ENCODE measurements at places on chromosomes 12 and 14.
A peak's percentile ranks its signal among the peaks of the same experiment; 100 is the strongest.

GRCh38 chr14:58189176-58189575 lies 10.8 kb upstream of the ACTR10 start:
- no peak for DNase-seq

DNA sequence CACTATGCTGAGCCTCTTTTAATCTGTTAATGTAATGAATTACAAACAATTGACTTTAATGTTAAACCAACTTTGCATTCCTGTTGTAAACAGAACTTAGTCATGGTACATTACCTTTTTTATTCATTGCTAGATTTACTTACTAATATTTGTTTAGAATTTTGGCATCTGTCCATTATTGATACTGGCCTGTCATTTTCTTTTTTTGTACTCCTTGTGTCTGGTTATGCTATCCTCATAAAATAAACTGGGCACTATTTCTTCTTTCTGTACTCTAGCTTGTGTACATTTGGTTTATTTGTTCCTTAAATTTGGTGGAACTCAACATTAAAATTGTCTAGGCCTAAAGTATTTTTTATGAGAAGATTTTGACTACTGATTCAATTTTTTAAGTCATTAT lies 32.1 kb downstream of the SPATA7 start:
- no peak for DNase-seq

- DNase-seq: no peak
Observed at GRCh38 chr12:127127897-127128296, 1139.1 kb upstream of the TMEM132C start.

GRCh38 chr14:106530423-106531107 lies 1004.2 kb downstream of the TMEM121 start:
- no peak for DNase-seq

GRCh38 chr14:71339650-71340415 lies 432.6 kb downstream of the PCNX1 start:
- no peak for DNase-seq

GRCh38 chr14:99481745-99482099 lies 513 bp downstream of the CCNK start:
- DNase-seq: peak; percentile 13

DNA sequence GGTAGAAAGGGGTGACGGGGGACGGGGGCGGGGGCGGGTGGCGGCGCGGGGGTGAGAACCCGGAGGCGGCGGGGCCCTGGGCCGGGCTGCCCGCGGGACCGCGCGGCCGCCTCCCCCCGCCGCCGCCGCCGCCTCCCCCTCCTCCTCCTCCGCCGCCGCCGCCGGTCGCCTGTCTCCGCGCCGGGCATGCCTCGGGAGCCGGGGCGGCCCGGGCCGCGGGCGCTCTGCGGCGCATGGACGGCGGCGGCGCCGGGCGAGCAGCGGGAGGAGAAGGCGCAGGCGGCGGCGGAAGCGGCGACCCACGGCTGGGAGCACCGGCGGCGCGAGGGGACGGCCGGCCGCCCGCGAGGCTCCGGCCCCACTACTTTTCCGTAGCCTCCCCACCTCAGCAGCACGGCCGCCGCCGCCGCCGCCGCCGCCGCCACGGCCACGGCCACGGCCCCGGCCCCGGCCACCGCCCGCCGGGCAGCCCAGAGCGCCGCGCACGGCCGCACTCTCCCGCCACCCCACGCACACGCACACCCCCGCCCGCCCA lies at the start of gene NPAS3:
NPAS3 (plus strand) TSS at position 161 of the 535 bp plus-strand sequence.
- no peak for DNase-seq

GRCh38 chr12:94427501-94428381 lies 31.9 kb downstream of the CEP83 start:
- peak; percentile 94 for DNase-seq

DNA sequence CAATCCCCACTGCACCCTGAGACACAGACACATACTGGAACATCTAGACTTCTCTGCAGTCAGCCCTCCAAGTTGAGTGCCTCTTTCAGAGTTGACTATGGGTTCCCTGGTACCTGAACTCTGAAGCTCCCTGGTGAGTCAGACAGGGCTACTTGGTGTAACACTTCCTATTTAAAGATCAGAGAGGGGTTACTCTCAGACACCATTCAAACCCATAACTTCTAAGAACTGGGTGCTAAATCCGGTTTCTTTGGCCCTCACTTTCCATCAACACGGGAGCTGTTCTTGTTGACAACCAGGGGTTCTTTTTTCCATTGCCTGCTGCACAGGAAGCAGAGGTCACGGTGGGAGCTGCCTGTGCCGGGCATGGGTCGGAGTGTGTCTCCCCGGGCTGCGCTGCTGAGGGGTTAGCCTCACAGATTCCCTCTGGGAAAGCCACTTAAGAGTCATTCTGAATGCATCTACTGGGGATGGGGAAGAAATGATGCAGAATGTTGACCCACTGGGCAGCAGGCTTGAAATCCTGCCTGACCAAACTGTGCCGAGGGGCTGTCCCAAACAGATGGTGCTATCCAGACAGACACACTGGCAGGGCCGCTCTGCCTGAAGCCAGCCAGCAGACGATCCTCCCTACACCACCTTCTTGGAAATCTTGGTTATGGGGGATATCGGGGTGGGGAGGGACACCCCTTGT lies 74.1 kb downstream of the PITPNM2 start:
- no peak for DNase-seq

- DNase-seq: peak; percentile 64
Observed at GRCh38 chr12:12327802-12328201, 22.2 kb downstream of the MANSC1 start.

DNA sequence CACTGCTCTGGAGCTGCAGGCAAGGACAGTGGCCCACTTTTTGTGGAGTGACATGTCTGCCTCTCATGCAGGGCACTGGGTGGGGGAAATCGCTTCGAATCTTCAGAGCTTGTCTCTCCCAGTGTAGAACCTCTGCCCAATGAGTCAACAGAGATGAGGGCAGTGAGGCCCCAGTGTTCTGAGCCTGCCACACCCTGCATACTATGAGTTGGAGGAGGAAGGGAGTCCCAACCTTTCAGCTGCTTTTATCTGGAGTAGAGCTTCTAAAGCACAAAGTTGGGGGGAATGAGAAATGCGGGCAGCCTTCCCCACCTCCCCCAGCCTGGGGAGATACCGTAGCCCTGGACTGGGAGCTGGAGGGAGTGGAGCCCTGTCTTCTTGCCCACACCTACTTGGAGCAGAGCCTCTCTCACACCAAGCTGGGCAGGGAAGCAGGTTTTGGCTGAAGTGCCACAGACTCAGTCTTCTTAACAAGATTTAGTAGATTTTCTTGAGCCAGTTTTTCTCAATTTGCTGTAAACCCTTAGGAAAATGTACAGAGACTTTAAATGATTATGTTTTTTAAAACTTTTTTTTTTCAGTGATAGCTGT lies 159.1 kb downstream of the ADGRD1 start:
- DNase-seq: no peak

DNA sequence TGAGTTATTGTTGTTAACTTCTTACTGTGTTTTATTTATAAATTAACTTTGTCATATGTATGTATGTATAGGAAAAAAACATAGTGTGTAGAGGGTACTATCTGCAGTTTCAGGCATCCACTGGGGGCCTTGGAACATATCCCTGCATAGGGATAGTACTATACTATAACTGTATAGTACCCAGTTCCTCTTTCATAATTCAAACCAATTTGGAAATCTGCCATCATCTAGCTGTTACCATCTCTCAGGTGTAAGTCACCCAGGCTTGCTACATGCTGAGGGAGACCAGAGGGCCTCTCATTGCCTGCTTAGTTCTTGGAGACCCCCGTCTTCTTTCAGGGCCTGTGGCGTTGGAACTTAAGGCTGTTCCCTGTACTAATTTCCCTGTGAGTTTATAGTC lies 12.9 kb upstream of the DCD start:
- no peak for DNase-seq

GRCh38 chr12:121537814-121538698 lies 42.8 kb downstream of the KDM2B start:
- DNase-seq: no peak

- no peak for DNase-seq
Observed at GRCh38 chr12:19398376-19399363, 40.6 kb upstream of the AEBP2 start.

GRCh38 chr12:38872156-38872555 lies 33.2 kb downstream of the CPNE8 start:
- DNase-seq: no peak

DNA sequence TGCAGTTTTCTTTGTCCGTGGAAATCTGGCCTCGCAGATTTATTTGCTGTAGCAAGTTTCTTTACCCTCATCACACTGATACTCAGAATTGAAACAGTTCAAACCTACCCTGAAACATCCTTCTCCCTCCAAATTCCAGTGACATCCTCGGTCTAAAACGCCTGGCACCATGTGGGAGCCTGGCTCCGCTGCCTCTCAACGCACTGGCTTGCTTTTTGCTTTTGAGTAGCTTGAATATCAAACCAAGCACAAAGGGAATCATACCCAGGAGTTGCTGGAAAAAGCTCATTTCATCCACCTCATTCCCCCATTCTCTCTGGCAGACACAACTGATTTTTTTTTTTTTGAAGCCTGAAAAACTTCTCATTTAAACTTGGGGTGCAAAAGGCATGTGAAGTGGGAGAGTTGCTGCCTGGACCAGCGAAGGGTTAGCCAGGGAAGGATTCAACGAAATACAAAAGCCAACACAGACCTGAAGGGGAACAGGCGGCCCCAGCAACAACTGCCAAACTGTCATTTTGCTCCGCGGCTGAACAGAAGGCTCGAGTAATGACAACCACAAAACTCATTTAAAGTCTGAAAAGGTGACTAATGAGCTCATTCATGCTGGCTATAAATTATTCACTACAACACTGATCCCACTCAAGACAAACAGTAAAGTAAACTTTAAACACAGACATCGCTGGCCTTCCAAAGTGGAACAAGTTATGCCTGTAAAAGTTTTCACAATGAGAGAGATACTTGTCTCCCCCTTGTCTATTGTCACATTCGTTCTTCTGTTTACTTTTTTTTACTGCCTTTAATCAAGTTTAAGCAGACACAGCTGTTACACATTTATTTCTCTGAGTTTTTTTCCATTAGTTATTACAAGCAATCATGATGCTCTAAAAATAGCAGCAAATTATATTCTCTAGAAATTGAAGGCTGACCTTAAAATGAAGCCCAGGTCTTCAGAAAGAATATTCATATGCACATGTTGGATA lies 12.5 kb upstream of the FOXN3 start:
- peak; percentile 68 for DNase-seq

- peak; percentile 9 for DNase-seq
Observed at GRCh38 chr14:101056446-101056845, 152.9 kb upstream of the RTL1 start.

- peak; percentile 41 for DNase-seq
Observed at GRCh38 chr14:53591816-53592215, 364.8 kb downstream of the BMP4 start.

- no peak for DNase-seq
Observed at GRCh38 chr12:106119301-106119700, 19.5 kb downstream of the NUAK1 start.

- DNase-seq: no peak
Observed at GRCh38 chr12:26871985-26872384, 39.0 kb upstream of the ITPR2 start.

GRCh38 chr12:66288121-66288520 lies 14.2 kb upstream of the HELB start:
- DNase-seq: no peak

GRCh38 chr12:3020850-3021435 lies 56.2 kb upstream of the TSPAN9 start:
- no peak for DNase-seq

GRCh38 chr14:75960231-75960630 lies 21.6 kb downstream of the TGFB3 start:
- DNase-seq: no peak

DNA sequence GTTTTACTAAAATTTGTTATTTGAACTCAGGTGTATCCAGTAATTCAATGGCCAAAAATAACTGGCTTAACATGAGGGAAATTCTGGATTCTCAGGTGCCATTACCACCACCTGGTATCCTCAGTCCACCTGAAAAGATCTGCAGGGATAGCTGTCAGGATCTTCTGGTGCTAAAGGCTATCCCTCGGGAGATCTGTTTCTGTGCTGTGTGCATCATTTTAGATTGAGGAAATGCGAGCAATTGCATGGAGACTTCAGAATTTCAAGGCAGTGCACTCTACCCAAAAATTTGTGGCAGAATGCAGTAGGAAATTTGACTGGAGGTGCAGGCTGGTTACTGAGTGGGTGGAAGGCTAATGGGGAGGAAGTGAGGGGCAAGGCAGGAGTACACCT lies 26.4 kb downstream of the ZCCHC8 start:
- DNase-seq: no peak

GRCh38 chr12:53514628-53515290 lies 7.5 kb upstream of the NPFF start:
- DNase-seq: no peak

GRCh38 chr12:28360253-28360652 lies 170.0 kb downstream of the CCDC91 start:
- DNase-seq: no peak

- no peak for DNase-seq
Observed at GRCh38 chr12:95976416-95976832, 19.7 kb downstream of the HAL start.

DNA sequence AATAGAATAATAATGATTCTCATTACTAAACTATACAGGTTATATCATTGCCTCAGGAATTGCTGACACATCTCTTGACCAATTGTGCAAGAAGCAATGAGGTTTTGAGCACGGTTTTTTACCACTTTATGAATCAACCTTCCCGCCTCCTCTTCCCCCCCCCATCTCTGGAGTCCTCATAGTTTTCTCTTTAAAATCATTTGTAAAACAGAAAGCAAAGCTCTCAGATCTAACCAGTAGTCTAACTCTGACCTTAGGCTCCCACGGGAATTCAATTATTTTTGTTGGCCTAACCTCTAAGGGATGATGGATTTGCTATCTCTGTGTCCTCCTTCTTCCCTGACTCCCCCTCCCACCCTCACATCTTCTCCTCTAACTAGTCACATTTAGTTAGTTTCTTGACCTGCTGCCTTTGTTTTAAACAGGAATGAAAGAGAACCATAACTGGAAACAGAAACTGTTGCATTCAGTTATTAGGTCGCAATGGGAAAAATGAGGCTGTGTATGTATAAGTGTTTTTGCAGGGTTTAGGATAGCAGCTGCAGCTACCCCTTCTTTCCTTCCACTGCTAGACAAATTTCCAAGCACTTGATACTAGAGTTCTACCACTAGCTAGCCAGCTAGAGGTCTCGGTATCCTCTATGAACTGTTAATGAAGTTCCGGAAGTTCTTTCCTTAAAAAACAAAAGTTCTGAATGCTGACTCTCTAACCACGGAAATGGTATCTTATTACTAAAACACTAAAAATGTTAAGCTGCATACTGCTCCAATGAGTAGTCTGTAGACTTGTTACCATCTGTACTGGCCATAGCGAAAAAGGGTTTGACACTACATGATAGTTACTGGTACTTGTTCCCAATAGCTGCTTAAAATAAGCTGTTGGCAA lies 65.4 kb downstream of the TAOK3 start:
- peak; percentile 93 for DNase-seq

DNA sequence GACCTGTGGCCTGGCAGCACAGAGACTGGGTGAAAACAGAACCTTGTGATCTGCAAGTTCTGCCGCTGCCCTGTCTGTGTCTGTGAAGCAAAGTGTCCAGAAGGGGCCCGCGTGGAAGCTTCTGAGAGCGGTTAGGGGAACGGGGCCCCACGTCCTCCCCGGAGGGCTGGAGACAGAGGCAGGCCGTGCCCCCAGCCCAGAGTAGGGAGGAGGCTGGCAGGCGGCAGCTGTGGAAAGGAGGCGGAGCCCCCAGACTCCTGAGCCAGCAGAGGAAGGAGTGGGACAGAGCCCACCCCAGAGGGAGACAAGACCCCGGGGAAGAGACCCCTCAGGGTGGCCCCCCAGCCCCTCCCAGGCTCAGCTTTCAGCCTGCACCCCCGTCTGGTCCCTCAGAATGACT lies 49.0 kb downstream of the GALNT9 start:
- no peak for DNase-seq

Measured in fibroblast of skin of abdomen (primary cell).